Chondrocyte (in vitro differentiated cells): ENCODE measurements at places on chromosomes 1 and 21. TPM values are rescaled to one million over a fixed set of nuclear protein-coding genes. Genes with fewer than 3 reads are reported as not detected.

DOP1B gene
- total RNA-seq = 17.1 to 23.1 TPM (median 17.8 TPM) in 3 replicates

MYBPH gene
- total RNA-seq = not detected in 3 replicates

- no peak for DNase-seq
These were observed 35.8 kb downstream of the SLC2A1 start for GRCh38 chr1:42922687-42923366.

DNA sequence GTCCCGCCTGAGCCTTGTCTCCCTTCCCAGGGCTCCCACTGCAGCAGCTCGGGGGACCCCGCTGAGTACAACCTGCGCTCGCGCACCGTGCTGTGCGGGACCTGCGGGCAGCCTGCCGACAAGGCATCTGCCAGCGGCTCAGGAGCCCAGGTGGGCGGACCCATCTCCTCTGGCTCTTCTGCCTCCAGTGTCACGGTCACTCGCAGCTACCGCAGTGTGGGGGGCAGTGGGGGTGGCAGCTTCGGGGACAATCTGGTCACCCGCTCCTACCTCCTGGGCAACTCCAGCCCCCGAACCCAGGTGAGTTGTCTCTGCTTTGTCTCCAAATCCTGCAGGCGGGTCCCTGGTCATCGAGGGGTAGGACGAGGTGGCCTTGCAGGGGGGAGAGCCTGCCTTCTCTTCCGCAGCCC lies 14.9 kb upstream of the SEMA4A start:
- peak; percentile 93 for DNase-seq

GRCh38 chr1:6317098-6317760 lies 56.3 kb upstream of the GPR153 start:
- no peak for DNase-seq

DNA sequence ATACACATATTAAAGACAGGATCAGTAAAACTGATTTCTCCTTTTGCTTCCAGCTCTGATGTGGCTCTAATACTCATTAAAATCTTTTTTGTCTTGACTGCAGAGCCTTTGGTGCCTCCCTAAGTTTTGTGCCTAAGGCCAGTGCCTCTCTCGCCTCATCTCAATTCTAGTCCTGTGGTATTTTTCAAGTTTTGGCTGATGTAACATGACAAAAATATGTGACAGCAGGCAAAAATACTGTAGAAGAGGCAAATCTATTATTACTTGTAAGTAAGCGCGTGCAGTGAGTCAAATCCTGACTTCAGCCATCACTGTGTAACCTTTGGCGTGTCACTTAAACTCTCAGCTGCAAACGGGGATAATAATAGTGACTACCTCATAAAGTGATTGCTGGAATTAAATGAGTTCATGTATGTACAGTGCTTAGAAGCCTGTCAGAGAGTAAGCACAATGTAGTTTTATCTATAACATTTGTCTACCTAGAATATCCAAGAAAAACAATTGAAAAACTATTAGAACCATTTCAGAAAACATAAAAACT lies 74.0 kb downstream of the MAB21L3 start:
- no peak for DNase-seq

GRCh38 chr1:244231193-244231571 lies 180.1 kb downstream of the ZBTB18 start:
- DNase-seq = no peak

DNA sequence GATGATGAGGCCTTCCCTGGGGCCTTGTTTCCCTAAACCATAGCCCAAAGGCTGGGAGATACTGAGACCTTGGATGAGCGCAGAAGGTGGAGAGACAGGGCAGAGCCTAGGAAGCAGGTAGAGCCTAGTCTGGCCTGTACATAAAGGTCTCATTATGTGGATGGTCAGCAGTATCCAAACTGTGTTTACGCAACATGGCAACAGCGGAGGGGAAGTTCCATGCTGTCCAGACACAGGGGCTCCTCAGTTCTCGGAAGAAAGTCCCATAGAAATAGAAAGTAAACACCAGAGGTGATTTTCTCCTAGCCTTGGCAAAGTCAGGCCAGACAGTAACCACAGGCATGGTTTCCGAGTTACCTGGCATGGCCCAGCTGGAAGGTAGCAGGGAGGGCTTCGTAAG lies 42.1 kb upstream of the MPZL1 start:
- no peak for DNase-seq

- no peak for DNase-seq
These were observed 42.4 kb downstream of the CTNNBIP1 start for GRCh38 chr1:9867408-9868243.

SPRR2G gene
- not detected in 3 replicates for total RNA-seq

NHLH1 gene
- 0.17 to 0.18 TPM in 2 of 3 replicates, not detected in the other for total RNA-seq

DNA sequence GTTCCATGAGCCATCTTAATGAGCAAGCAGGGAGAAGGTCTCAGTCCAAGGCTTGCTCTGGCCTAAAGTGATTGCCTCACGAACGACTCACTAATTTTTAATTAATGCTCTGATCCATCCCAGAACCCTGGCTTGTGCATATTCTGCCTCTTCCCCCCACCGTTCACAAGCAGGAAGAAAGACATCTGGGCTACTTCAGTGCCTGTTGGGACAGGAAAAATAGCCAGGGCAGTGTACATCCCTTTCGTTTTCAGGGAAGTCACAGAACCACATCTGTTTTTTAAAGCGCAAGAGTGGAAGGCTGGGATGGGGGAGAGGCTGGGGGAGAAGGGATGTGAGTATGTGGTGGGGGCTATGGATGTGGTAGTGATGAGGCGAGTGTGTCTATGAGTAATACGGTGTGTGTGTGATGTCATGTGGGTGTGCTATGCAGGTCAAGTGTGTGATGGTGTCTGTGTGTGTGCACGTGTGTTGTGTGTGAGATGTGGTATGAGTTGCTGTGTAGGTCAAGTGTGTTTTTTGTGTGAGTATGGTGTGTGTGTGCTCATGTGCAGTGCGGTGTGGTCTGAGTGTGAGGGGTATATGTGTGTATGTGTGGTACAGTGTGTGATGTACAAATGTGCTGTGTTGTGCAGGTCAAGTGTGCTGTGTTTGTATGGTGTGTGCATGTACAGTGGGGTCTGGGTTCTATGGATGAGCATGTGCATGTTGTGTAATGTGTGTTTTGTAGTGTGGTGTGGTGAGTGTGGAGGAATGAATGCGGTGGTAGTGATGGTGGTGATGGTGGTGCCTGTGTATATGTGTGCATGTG lies 64.9 kb upstream of the SYT6 start:
- DNase-seq = no peak

CNKSR1 gene
- total RNA-seq = 0.18 to 0.80 TPM (median 0.58 TPM) in 3 replicates

MYOM3 gene
- total RNA-seq = 0.70 to 2.9 TPM (median 0.72 TPM) in 3 replicates

GRCh38 chr1:115717541-115717940 lies 51.0 kb downstream of the CASQ2 start:
- no peak for DNase-seq

KCNA2 gene
- 0.12 to 0.33 TPM (median 0.17 TPM) in 3 replicates for total RNA-seq

LCK gene
- total RNA-seq = not detected in 3 replicates

DYRK3 gene
- total RNA-seq = 4.8 to 6.6 TPM (median 5.7 TPM) in 3 replicates

- DNase-seq = no peak
These were observed at the start of gene RIPPLY3 for GRCh38 chr21:37006486-37007291. RIPPLY3 (plus strand) TSS chr21:37006702; CDS start chr21:37006773, 71 bp downstream.

JMJD4 gene
- 15.0 to 24.2 TPM (median 17.8 TPM) in 3 replicates for total RNA-seq
